ENCODE measurements at places on chromosomes 13 and 19.

DNA sequence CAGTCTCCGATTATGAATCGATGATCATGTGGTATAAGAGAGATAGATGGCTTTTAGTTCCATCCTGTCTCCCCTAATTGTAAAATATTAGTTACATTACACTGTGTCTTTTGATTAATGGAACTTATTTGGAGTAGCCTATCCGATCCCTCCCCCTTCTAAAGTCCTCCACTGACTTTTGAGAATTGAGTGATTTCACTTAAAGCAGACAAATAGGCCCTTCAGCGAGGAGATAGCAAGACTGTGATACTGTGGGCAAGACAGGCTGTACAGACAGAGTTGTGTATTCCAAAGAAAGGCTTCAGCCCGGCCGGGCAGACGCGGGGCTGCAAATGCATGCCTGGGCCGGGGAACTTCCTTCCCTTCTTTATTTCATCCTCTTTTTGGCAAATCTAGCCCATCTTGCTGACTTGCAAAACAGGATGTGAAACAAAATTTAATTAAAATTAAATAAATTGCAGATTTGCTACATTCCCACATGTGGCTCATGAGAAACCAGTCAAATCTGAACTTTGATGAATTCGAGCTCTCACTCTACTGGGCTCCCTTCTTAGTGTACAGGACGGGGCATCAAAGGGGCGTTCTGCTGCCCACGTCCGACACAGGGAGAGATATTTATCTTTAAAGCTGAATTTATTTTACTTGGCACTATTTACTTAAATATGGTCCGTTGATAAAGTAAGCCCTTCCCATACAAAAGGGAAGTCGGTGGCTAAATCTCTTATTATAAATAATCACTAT is 314.8 kb downstream of the ZNF536 start:
- no peak for DNase-seq

- no peak for DNase-seq
These were observed 8.5 kb downstream of the SIGLEC11 start for GRCh38 chr19:49952479-49952836.

- DNase-seq = no peak
These were observed 26.1 kb downstream of the LPAR6 start for GRCh38 chr13:48386816-48387215.

GRCh38 chr13:99563404-99563803 is 62.1 kb downstream of the TM9SF2 start:
- DNase-seq = no peak

DNA sequence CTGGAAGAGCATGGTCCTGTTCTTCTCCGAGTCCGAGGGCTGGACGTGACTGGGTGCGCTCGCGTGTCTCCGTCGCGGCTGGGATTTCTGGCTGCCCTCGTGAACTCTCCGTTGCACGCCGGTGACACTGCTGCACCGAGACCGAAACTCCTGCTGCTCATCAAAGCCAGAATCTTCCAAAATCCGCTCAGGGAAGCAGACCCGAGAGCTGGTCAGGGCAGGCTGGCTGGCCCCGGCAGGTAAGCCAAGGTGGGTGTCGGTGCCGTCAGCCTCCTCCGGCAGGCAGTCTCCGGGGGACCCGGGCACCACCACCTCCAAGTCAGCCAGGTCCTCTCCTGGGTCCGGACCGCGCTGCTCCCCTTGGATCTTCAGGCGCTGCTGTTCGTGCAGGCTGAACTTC is 119.9 kb downstream of the TBC1D4 start:
- DNase-seq = no peak

- no peak for DNase-seq
These were observed 297.8 kb upstream of the DACH1 start for GRCh38 chr13:72164811-72165210.

- no peak for DNase-seq
These were observed 53.5 kb upstream of the TSC22D1 start for GRCh38 chr13:44629465-44630183.

Data from stimulated activated CD4-positive, alpha-beta T cell treated with anti-CD3 and anti-CD28 coated beads, Interleukin-1b, Interleukin-23, amount 100 ng/mL, for 24 hours (primary cell).